ENCODE measurements at places on chromosomes 7 and 10.

DNA sequence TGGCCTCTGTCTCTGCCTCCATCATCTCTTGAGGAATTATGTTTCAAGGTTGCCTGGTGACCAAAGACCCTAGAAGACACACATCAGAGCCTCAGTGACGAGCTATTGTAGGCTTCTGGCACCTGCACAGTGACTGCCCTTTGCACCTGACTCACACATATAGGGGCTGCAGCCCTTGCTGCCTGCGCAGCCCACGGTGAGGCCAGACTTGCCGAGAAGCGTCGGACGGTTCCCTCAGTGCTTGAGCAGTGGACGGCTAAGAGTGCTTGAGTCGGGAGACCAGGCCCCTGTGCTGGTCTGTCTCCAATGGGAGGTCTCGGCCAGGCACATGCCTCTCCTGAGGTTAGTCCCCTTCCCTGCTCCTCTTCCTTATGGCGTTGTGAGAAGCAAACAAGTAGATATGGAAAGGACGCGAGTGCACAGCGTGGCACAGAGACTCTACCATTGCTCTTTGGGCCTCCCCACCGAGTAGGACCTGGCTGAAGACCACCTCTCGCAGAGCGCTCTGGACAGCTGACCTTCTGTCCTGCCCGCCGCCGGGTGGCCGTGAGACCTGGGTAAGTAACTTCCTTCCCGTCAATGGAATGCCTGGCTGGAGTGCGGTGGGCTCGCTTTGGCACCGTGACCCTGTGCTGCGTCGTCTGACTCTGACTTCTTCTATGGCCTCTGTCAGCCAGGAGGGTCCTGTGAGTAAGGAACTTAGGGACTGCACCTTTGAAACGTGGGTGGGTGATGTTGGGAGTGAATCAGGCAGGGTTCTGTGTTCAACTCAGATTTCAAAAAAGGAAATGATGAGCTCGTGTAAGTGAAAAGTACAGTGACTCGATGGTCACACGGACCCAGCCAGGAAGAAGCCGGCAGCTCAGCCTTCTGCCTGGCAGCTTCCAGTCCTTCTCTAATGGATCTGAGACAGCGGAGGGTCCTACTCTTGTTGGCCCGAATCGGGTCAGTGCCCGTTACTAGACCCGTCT, 33.7 kb downstream of the ZNF775 start:
- no peak for DNase-seq

GRCh38 chr10:27747096-27747451, 1.5 kb upstream of the MKX start:
- no peak for DNase-seq

GRCh38 chr7:43583424-43584194, 701 bp downstream of the STK17A start:
- peak; percentile 75 for DNase-seq

DNA sequence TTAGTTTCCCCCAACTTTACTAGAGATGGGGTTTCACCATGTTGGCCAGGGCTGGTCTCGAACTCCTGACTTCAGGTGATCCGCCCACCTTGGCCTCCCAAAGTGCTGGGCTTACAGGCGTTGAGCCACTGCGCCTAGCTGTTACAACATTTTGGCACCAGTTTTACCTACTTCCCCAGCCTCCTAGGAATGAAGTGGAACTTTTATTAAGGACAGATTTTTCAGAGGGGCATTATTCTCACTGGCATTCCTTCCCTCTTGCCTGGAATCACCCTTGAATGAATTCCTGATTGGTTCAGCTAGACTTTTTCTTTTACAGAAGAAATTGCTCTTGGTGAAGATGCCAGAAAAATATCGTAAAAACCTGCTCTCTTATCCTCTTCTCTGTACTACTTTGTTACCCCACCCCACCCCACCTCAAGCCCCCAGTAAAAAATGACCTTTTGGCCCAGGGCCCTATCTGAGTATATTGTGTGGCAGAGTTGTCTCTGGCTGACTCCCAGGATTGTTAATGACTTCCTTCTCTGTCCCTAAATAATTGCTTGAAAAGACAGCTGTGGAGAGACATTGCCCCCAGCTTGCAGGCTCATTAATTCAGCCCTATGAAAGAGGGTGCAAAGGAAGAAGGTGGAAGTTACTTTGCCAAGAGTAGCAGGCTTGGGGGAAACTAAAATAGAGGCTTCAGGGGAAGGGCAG, 189.6 kb downstream of the AUTS2 start:
- no peak for DNase-seq

- no peak for DNase-seq
Measured at GRCh38 chr7:2468227-2468626, 8.0 kb downstream of the GRIFIN start.

DNA sequence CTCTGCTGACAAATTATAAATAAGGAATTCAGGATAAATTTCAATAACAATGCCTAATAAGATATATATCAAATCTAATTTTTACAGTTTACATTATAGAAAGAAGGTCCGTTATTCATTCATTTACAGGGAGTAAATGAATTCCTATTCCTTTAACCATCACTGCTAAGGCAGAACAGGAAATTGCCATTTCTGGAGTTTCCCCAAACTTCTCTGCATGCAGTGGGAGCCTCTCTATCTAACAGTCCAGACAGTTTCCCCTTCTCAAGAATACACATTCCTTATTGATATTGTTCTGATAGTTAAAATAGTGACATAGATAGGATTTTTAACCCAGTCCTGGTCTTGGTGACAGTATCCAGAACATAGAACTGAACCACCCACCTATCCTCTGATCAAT, 24.3 kb downstream of the MKI67 start:
- DNase-seq: no peak

DNA sequence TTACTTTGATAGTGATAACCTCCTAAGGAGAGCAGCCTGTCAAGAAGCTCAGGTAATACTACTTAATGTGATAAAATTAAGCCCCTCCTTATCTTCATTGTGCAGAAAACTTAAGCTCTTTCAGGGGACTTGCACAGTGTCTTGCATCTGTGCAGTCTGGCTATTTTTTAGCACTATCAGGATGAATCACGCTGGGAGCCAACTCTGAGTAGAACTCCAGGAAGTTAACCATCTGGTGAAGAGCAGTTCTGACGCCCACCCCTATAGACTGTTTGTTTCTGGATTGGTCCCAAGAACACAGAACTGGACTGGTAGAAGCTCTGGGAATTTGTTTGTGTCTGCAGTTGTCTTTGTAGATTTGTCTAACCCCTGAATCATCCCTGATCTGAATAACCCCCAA, 41.9 kb downstream of the AGK start:
- DNase-seq: no peak

DNA sequence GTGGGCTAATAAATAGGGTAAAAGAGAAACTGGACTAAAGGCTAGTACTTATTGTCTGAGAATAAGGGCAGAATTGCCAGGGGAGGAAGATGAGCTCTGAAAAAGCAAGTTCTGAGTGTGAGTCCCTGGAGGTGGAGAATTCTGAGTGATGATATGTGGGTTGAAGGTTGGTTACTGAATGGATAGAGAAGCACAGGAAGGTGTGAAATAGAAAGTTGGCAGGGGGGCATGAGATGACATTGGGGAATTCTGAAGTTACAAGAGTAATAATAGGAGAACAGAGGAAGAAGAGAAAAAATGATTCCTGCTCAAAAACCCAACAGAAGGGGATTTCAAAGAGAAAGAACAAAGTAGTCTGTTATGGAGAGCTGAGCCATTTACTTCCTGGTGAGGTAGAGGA, 76.9 kb downstream of the PRKCQ start:
- no peak for DNase-seq

DNA sequence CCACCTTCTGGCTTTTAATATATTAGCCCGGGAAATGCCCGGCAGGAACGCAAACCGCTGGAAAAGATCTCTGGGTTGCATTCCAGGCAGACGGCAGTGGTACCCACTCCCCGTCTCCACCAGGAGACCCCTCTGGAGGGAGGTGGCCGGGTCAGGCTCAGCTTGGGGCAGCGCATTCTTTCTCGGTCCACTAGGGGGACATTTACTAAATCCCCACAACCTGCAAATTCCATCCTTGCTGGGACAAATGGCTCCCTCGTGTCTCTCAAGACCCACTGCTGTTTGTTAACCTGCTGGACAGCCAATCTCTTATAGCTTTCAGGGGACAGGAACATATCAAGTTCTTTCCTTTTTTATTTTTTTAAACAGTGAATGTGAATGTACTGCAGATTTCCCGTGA, 45.8 kb upstream of the CARD11 start:
- no peak for DNase-seq

- DNase-seq: no peak
Measured at GRCh38 chr10:85492684-85493083, 873.9 kb downstream of the GRID1 start.

DNA sequence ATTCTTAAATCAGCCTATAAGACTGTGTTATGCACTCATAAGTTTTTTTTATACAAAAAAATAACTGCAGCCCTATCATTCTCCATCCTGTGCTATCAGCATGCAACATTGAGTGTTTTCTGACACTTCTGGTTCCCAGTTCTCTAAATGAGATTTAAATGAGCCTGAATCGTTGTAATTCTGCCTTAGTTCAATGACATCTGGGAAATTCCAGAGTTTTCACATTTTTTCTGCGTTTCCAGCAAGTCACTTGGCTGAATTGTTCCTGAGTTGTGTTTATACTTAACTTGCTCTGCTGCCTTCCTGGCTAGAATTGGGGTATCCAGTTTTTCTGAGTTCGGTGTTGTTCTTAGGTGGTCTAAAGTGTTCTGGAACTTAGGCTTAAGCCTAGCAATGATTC, 636.1 kb upstream of the FZD8 start:
- no peak for DNase-seq

- DNase-seq: peak; percentile 27
Measured at GRCh38 chr10:98391578-98391991, 23.4 kb downstream of the PYROXD2 start.

- DNase-seq: no peak
Measured at GRCh38 chr7:141709318-141709717, 1.2 kb downstream of the WEE2 start.

GRCh38 chr7:130180571-130181262, 24.5 kb downstream of the TMEM209 start:
- DNase-seq: no peak

GRCh38 chr10:9579110-9579705, 1438.5 kb upstream of the CELF2 start:
- DNase-seq: no peak

- DNase-seq: no peak
Measured at GRCh38 chr7:154231732-154232131, 179.5 kb downstream of the DPP6 start.

- peak; percentile 65 for DNase-seq
Measured at GRCh38 chr7:134750083-134751062, 29.1 kb upstream of the CALD1 start.

DNA sequence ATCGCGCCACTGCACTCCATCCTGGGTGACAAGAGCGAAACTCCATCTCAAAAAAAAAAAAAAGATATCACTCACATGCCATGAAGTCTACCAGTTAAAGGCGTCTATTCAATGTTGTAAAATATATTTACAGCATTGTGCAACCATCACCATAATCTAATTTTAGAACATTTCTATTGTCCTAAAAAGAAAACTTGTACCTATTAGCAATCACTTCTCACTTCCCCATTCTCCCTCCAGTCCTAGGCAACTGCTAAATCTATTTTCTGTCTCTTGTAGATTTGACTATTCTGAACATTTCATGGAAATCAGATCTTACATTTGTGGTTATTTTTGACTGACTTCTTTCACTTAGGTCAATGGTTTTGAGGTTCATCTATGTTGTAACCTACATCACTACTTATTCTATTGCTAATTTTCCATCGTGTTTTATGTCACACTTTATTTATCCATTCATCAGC, 25.2 kb upstream of the OTUD1 start:
- no peak for DNase-seq

DNA sequence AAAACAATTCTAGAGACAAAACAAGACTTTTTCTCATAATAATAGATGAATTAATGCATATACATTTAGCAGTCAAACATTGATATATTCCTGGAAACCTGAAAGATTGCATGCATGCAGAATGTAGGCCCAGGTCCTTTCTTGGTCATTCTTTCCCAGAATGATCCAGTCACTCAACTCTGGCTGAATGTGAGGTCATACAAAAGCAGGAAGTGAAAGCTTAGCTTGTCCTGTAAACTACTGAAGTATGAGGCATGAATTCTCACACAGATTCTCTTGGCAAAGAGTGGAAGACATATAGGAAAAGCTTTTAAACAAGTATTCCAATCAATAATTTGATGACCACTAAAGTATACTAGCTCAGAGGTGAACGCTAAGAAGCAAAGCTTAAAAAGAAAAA, 253.9 kb downstream of the PPP1R3A start:
- no peak for DNase-seq

GRCh38 chr7:98058186-98058585, 48.5 kb upstream of the LMTK2 start:
- DNase-seq: no peak

DNA sequence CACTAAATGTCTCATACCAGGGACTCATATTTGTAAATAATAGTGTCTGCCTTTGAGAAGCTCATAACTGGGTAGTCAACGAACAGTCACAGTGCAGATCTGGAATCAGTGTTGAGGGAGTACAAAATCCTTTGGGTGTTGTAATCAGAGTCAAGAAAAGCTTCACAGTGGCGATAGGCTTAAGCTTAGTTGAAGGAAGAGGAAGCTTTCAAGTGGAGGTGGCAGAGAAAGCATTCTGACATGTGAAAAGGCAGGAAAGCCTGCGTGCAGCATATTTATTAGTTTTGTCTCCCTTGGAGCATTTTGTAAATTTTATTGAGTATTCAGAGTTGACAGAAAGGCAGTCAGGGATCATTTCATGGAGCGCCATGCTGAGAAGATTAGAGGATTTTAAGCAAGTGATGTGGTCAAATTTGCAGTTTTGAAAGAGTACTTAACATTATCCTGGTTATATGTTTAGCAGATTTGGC, 104.9 kb downstream of the ADK start:
- DNase-seq: no peak

DNA sequence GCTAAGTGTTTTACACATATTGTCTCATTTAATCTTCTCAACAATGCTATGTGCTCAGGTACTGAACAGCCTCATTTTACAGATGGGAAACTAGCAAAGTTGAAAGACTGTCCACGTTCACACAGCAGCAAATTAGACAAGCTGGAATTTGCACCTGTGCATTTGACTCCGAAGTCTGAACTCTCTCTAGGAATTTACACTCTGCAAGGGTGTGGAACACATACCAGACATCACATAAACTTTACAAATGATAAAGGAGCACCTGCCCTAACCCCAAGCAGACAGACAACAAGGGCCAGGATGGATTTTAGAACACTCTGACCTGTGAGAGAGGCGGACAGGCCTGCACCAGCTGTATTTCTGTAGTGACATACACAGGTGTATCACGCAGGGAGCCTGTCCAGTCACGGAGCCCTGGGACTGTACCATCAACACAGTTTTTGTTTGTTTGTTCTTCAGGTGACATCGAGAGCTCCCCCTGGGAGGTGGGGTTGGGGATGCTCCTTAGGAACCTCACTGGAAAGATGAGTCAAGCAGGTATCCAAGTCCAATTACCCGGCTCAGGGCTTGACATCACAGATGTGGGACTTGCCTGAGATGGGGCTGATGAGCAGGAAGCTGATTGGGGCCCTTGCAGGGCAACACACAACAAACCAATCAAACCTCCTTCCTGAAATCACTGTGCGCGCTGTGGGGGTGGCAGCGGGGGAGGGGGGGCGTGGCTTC, 31.0 kb downstream of the MKI67 start:
- DNase-seq: peak; percentile 55

GRCh38 chr10:77798940-77799339, 127.6 kb downstream of the DLG5 start:
- no peak for DNase-seq

Measured in CD4-positive, alpha-beta T cell treated with Interleukin-12 subunit alpha and Interleukin-12 subunit beta, for 1 hour (primary cell).